G401 (cell line): ENCODE measurements at places on chromosomes 16 and 17.

DNA sequence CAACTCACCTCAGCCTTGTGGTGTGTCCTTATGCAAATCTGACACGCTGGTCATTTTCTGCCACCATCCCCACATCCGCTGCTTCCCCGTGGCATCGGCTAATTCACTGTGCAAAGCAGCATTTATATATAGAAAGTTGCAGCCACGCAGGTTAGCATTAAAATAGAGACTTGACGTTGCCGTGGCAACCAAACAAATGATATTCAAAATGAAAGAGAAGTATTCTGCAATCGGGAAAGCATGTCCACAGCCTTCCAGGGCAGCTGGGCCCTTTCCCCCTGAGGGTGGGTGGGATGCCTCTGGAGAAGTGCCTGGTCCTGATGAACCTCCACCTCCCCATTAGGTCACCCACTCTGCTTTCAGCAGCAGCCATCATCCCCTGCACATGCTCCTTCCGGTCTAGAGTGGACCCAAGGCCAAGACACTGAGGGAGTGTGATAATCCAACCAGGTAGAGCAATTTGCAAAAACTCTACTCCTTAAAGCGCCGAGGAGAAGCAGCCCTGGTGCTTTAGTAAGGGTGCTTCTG is 138.7 kb downstream of the GAS7 start:
- DNase-seq = no peak

DNA sequence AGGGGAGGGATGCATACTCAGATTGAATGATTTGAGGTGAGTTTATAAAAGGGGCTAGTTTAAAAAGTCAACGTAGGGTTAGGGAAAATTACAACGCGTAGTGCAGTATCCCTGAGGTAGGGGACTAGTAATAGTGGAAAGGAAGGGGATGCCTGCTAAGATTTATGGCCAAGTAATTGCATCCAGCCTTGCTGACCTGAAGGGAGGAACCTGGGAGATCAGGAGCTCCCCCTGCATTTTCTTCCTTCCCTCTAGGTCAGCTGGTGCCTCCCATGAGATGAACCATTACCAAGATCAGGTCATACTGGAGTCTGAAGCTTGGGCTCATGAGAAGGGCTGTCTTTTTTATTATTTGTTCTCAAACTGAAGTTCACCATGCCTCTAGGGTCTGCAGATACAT is 606.6 kb downstream of the TMEM114 start:
- DNase-seq = no peak

DNA sequence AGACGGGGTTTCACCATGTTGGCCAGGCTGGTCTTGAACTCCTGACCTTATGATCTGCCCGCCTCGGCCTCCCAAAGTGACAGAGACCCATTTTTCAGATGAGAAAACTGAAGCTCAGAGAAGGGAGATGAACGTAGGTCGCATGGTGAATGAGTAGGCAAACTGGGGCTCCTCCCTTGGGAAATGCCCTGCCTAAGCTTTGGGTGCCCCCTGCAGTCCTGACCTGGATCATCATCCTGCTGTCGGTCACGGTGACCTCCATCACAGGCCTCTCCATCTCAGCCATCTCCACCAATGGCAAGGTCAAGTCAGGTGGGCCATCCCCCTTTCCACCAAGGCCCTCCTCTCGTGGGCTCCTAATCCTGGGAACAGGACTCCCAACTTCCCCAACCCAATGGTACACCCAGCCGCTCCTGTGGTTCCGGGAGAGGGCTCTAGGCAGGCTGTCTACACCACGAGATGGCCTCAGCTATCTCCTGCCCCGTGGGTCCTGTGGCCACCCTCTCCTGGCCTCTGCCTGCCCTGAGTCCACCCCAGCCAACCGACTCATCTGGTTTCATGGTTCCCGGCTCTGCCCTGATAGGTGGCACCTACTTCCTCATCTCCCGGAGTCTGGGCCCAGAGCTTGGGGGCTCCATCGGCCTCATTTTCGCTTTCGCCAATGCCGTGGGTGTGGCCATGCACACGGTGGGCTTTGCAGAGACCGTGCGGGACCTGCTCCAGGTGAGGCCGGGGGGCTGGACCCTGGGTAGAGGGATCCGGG is 4.7 kb downstream of the SLC12A3 start:
- DNase-seq = no peak

DNA sequence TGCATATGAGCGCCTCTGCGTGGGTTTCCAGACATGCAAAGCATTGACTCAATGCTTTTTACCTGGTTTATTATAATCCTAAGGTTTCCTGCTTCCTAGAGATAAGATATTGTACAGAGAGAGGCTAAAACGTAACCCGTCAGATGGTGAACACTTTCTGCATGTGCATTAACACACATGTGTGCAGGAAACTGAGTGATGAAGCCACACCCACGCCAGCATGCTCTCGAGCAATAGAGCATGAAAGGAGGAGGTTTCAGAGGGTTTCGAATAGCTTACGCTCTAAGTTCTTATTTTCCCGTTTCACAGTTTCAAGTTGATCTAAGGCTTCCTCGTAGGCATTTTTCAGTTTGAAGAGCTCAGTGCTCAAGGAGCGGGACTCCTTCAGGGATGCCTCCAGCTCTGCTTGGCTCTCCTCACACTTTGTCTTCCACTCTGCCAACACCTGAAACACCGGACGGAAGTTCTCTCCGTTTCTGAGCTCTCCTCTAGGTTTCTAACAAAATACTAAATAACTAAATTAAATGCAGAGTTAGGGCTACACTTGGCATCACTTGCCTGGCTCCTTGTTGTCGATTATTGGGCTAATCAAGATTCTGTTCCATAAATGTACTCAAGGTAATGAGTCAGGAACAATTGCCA is 23.2 kb downstream of the MYH3 start:
- DNase-seq = no peak

DNA sequence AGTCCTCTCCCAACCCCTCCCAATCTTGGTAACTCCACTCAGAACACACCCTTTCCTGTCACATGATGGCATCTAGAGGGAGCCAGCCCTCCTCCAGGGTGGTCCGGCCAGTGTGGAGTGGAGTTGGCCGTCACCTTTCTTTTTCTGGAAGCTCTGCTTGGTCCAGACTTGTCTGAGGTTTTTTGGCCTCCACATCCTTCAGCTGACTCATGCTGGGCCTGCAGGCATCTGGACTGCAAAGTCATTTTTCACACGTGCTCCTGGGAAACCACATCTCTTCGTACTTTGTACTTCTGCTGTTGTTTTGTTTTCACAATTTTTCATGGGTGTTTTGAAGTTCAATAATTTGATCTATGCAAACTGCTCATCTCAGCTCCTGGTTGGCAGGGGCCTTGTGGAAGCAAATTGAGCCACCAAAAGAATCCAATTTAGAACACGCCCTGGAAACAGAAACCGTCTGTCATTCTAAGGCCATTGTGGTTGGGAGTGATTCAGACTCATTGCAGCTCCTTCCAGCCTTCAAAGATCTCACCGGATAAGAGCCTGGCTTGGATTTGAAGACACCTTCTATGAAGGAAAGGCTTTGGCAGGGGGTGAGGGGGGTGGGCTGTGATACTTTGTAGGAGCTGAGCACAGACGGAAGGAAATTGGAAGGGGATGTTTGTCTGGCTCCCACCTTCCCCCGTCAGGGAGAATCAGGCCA is 42.4 kb upstream of the NF1 start:
- no peak for DNase-seq
